Mesothelial cell of epicardium (in vitro differentiated cells): ENCODE measurements at places on chromosomes 1 and 21. TPM values are rescaled to one million over a fixed set of nuclear protein-coding genes. Genes with fewer than 3 reads are reported as not detected.

RAB25 gene
- total RNA-seq = 51.1 to 52.6 TPM (median 51.2 TPM) in 3 replicates

AGMAT gene
- total RNA-seq = 0.16 to 0.31 TPM (median 0.25 TPM) in 3 replicates

WDR47 gene
- total RNA-seq = 11.3 to 12.6 TPM (median 11.3 TPM) in 3 replicates

DNA sequence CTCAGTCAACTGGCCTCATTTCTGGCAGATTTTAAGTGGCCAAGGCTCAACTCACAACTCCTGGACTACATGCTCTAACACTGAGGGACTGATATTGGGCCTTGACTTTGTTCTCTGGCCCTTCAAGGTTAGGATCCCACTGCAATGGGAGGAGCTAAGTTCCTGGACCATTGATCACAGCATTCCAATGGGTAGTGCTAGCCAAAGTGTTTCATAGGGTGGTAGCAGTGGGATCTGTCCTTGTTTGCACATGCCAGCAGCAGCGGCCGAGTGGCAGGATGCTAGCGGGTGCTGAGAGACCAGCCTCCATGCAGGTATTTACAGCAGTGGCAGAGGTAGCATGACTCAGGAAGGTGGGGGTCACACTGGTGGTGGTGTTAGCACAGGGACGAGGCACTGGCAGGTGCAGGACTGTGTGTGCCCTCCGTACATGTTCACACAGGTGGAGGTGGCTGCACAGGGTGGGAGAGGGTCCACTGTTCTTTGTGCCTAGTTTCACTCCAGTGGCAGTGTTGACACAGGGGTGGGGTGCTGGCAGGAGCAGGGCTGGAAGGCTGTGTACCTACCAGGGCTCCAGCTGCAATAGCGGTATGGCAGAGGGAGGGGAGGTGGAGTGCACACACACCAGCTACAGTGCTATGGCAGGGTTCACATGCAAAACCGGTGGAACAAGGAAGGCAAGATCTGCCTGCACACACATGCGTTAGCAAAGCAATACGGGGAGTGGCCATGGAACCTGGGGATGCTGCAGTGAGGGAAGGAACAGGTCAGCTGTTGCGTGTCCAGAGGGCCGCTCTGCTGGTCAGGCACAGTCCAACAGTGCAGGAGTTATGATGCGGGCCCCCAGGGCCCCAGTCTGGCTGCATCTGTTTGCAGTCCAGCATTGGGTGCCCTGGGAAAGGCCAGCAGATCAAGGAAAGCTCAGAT, 51.7 kb downstream of the COL24A1 start:
- peak; percentile 43 for DNase-seq
- H3K27me3 ChIP-seq = peaks cover 24% of the 10 kb centered on the region
- H3K36me3 ChIP-seq = no peaks in the 10 kb centered on the region
- H3K4me1 ChIP-seq = peaks cover 5% of the 10 kb centered on the region

- peaks cover 52% of the 10 kb centered on the region for H3K36me3 ChIP-seq
- no peak overlapping the region for H3K4me3 ChIP-seq
- DNase-seq = no peak
- no peaks in the 10 kb centered on the region for H3K27me3 ChIP-seq
These were observed 16.8 kb downstream of the DHX9 start for GRCh38 chr1:182855911-182856310.

DNA sequence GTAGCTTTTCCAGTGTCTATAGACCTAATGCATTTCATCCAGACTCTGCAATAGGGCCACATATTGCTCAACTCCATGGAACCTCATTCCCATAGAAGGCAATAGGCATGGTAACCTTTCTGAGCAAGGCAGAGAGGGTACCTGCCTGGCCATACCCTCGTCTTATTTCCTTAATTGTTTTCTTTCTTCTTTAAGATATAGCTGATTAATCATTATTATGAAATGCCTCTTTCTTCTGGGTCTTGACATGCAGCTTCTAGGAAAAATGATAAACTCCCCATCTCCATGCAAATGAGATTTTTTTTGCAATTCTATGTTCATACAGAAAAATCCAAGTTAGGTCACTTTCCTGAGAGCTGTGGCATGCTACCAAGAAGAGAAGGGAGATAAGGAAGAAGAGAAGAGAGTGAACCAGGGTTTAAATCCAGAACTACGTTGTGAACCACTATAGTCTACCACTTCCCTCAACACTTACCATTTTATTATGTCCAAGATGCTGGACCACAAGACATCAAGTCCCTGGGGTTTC, 33.0 kb upstream of the IL20 start:
- no peak overlapping the region for H3K4me3 ChIP-seq
- H3K27ac ChIP-seq = no peak overlapping the region
- H3K27me3 ChIP-seq = peaks cover 30% of the 10 kb centered on the region
- H3K36me3 ChIP-seq = no peaks in the 10 kb centered on the region
- DNase-seq = no peak

- no peak overlapping the region for H3K27ac ChIP-seq
- H3K27me3 ChIP-seq = no peaks in the 10 kb centered on the region
- no peak for DNase-seq
- no peak overlapping the region for H3K4me3 ChIP-seq
These were observed 20.5 kb upstream of the MYBPHL start for GRCh38 chr1:109327285-109327684.

DNA sequence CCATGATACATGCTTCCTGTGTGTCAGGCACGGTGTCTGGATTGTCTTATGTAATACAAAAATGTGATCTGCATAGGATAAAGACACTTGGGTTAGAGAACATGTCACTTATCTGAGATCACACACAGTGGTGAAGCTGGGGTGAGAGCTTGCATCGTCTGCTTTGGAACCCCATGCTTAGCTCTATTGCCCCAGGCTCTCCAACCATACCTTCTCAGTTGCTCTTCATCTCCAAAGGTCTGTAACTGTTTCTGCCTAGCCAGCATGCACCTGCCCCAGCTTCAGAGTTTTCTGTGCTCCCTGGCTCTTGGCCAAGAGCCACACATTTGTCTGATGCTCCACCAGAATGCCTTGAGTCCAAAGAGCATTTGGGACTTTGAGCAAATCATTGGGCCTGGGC, 93.9 kb upstream of the COG2 start:
- H3K27me3 ChIP-seq = peaks cover 47% of the 10 kb centered on the region
- no peaks in the 10 kb centered on the region for H3K4me1 ChIP-seq
- no peak overlapping the region for H3K27ac ChIP-seq
- DNase-seq = no peak

DNA sequence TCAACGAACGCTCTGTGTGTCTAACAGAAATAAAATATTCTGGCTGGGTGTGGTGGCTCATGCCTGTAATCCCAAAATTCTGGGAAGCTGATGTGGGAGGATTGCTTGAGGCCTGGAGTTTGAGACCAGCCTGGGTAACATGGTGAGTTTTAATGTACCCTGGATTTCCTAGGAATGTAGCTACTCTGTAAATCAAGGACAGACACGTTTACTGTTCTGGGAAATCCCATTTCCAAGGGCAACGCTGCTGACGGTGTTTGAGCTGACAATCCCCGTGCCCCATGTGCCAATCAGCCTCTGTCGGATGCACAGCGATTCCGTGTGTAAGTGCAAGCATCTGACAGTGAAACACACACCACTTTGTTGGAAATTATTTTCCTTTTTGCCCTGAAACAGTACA, 8.0 kb downstream of the CORT start:
- no peaks in the 10 kb centered on the region for H3K27me3 ChIP-seq
- peaks cover 17% of the 10 kb centered on the region for H3K36me3 ChIP-seq
- no peak for DNase-seq
- H3K4me3 ChIP-seq = no peak overlapping the region
- peak overlapping the region; percentile 43 for H3K27ac ChIP-seq
- H3K4me1 ChIP-seq = peaks cover 14% of the 10 kb centered on the region

GRCh38 chr1:152982076-152982475, 1.8 kb upstream of the SPRR1A start:
- no peak overlapping the region for H3K27ac ChIP-seq
- DNase-seq = no peak
- H3K27me3 ChIP-seq = peaks cover 16% of the 10 kb centered on the region

DNA sequence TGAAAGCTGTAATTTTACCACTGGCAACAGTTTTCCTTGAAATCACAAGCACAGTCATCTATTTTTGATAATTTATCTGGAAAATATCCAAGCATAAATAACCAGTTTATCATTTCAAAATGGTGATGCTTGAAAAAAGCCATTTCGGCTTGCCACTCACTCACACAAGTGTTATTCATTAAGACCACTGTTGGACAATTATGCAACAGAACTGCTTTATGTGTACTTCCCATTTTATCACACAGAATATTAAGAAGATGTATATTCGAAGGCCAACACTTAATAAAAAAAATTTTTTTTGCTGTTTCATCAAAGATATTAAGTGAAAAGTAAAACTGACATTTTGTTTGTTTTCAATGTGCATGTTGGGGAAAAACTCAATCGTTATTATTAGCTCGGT, 62.3 kb downstream of the EIF4G3 start:
- H3K27me3 ChIP-seq = no peaks in the 10 kb centered on the region
- no peak overlapping the region for H3K27ac ChIP-seq
- no peak overlapping the region for H3K4me3 ChIP-seq
- peaks cover 25% of the 10 kb centered on the region for H3K4me1 ChIP-seq
- H3K36me3 ChIP-seq = peaks cover 3% of the 10 kb centered on the region
- no peak for DNase-seq

GRCh38 chr1:42913426-42914091, 45.1 kb downstream of the SLC2A1 start:
- H3K4me3 ChIP-seq = no peak overlapping the region
- H3K36me3 ChIP-seq = peaks cover 9% of the 10 kb centered on the region
- peak overlapping the region; percentile 18 for H3K27ac ChIP-seq
- H3K27me3 ChIP-seq = no peaks in the 10 kb centered on the region
- no peak for DNase-seq
- H3K4me1 ChIP-seq = peaks cover 7% of the 10 kb centered on the region
